Tibial nerve (tissue), 4 donors: ENCODE measurements at places on chromosomes 4 and X.

GRCh38 chr4:38774181-38774955, 8.4 kb downstream of the TLR10 start:
- no peak for DNase-seq
- H3K27ac ChIP-seq, result no peak overlapping the region
- H3K36me3 ChIP-seq, result no peaks in the 10 kb centered on the region
- H3K4me3 ChIP-seq, result no peak overlapping the region
- H3K27me3 ChIP-seq, result no peaks in the 10 kb centered on the region
- H3K4me1 ChIP-seq, result peaks cover 9% of the 10 kb centered on the region

DNA sequence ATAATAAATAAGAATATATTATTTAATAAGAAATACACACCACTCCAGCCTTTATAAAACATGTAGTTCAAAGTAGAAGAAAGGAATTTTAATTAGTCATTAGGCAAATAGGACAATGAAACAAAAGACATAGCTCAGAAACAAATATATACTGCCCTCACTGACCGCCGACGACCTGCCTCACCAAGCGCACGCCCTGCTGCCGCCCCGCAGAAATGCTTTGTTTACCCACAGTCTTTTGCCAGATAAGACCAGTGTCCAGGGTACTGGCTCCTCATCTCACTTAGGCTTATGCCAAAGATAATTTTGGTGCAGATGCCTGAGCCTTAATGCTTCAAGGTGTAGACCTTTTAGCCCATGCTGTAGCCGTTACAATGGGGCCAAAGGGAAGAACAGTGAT, 199.5 kb downstream of the HHIP start:
- H3K27ac ChIP-seq, result no peak overlapping the region
- no peaks in the 10 kb centered on the region for H3K36me3 ChIP-seq
- no peak overlapping the region for H3K4me3 ChIP-seq

GRCh38 chr4:2923141-2923551, 40.1 kb downstream of the NOP14 start:
- DNase-seq, result no peak
- H3K4me1 ChIP-seq, result no peaks in the 10 kb centered on the region
- H3K27ac ChIP-seq, result no peak overlapping the region
- peaks cover 5% of the 10 kb centered on the region for H3K36me3 ChIP-seq
- no peak overlapping the region for H3K4me3 ChIP-seq
- no peaks in the 10 kb centered on the region for H3K27me3 ChIP-seq

DNA sequence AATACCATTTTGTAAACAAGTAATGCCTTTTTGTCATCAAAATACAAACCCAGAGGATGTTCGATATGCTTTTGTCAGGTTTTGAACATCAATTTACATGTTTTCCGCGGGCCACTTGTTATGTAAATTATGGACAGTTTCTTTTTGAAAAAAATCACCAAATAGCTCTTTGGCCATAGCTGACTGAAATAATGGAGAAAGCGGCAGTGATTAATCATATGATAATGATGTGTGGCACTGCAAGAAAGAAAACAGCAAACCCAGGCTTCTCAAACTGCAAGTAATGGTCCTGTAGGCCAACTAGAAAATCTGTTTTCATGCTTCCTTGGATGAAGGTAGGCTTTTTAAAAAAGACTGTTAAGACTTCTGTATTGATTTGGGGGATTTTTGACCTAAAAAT, 15.6 kb upstream of the SCML1 start:
- no peak for DNase-seq
- H3K4me3 ChIP-seq, result no peak overlapping the region
- H3K27me3 ChIP-seq, result no peaks in the 10 kb centered on the region
- H3K36me3 ChIP-seq, result no peaks in the 10 kb centered on the region

GRCh38 chr4:55001538-55001937, 123.9 kb downstream of the KDR start:
- no peak for DNase-seq
- H3K4me1 ChIP-seq, result peaks cover 21% of the 10 kb centered on the region
- no peaks in the 10 kb centered on the region for H3K36me3 ChIP-seq
- no peak overlapping the region for H3K27ac ChIP-seq
- H3K27me3 ChIP-seq, result no peaks in the 10 kb centered on the region

- H3K27me3 ChIP-seq, result no peaks in the 10 kb centered on the region
- H3K27ac ChIP-seq, result no peak overlapping the region
- no peaks in the 10 kb centered on the region for H3K4me1 ChIP-seq
- DNase-seq, result no peak
- no peaks in the 10 kb centered on the region for H3K36me3 ChIP-seq
Measured at GRCh38 chr4:11232015-11232414, 196.7 kb downstream of the HS3ST1 start.

- H3K4me3 ChIP-seq, result no peak overlapping the region
- no peak overlapping the region for H3K27ac ChIP-seq
- no peaks in the 10 kb centered on the region for H3K36me3 ChIP-seq
- no peak for DNase-seq
- no peaks in the 10 kb centered on the region for H3K4me1 ChIP-seq
Measured at GRCh38 chrX:123083924-123084323, 100.2 kb upstream of the GRIA3 start.

GRCh38 chrX:20668550-20668949, 401.8 kb upstream of the RPS6KA3 start:
- no peak for DNase-seq
- H3K27ac ChIP-seq, result no peak overlapping the region
- peaks cover 8% of the 10 kb centered on the region for H3K27me3 ChIP-seq

GRCh38 chr4:163384926-163385325, 41.2 kb downstream of the NPY5R start:
- H3K4me3 ChIP-seq, result no peak overlapping the region
- H3K4me1 ChIP-seq, result no peaks in the 10 kb centered on the region
- DNase-seq, result no peak

DNA sequence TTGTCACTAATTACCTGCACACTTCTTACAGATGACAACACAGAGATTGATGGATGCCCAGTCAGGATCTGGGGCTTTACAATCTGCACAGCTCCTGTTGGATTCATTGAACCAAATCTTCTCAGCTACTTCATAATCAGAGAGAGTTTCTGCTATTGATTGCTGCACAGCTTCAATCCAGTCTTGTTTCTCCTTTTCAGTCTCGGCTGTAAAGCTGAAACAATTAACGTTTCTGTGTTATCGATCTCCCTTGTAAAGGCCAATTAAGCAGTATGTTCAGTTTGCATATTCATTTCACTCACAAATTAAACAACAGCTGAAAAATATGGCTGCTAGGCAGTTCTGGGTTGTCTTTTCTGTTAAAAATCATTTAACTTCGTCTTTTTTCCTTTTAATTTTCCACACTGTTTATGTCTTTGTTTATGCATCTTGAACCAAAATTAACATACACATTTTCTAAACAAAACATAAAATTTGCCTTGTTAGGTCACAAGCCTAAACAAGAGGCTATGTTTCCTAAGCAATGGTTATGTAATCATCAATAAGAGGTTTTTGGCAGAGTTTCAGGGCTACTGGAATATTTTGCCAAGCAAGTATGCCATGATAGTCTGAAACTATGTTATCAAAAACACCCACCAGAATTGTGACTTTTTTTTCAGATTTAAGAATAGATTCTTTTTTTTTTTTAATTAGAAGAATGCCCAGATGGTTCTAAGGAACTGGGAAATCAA, 79.2 kb downstream of the ARAP2 start:
- H3K4me3 ChIP-seq, result no peak overlapping the region
- no peaks in the 10 kb centered on the region for H3K36me3 ChIP-seq
- H3K4me1 ChIP-seq, result no peaks in the 10 kb centered on the region
- DNase-seq, result no peak
- no peak overlapping the region for H3K27ac ChIP-seq
- H3K27me3 ChIP-seq, result no peaks in the 10 kb centered on the region
